HTR-8/SVneo (cell line): ENCODE measurements at places on chromosomes 2 and 18.

- no peak for DNase-seq
Measured at GRCh38 chr2:48444404-48444803, 85.5 kb upstream of the STON1 start.

- no peak for DNase-seq
Measured at GRCh38 chr18:24426073-24426397, 435 bp upstream of the IMPACT start.

- no peak for DNase-seq
Measured at GRCh38 chr2:17813010-17813741, 3.1 kb upstream of the MSGN1 start.

GRCh38 chr2:228689053-228689452, 507.6 kb upstream of the SPHKAP start:
- no peak for DNase-seq

DNA sequence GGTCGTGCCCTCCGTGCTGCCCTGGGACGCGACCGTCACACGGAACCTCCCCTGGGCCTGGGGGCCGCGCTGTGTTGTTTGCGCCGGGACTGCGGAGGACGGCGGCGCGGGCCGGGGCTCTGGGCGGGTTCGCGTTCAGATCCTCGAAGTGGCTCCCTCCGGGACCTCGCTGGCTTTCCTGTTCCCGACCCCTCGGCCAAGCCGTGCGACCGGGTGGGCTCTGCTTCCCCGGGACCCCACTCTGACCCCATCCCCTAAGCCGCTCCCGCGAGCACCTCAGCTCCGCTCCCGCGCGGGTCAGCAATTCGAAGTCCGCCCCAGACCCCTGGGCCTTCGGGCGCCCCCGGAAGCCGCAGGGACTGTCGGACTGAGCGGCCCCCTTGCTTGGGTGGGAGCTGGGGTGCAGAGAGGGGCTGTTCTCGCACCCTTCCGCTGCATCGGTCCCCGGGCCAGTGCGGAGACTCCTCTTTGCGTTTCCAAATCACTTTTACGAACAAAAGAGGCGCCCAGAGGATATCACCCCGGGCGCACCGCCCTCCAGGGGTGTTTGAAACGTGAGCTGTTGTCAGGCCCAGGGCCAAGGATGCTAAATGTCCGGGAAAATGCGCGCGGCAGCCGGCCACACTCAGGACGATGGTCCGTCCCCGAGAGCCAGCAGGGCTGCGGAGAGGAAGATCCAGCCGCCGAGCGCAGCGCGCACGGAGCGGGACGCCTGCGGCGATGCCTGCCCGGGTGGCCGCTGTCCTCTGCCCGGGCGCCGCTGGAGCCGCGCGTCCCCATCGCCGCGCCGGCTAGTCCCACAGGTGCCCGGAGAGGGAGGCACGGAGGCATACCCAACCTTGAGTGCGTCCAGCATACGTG, 73.5 kb downstream of the ZCCHC2 start:
- peak; percentile 10 for DNase-seq

DNA sequence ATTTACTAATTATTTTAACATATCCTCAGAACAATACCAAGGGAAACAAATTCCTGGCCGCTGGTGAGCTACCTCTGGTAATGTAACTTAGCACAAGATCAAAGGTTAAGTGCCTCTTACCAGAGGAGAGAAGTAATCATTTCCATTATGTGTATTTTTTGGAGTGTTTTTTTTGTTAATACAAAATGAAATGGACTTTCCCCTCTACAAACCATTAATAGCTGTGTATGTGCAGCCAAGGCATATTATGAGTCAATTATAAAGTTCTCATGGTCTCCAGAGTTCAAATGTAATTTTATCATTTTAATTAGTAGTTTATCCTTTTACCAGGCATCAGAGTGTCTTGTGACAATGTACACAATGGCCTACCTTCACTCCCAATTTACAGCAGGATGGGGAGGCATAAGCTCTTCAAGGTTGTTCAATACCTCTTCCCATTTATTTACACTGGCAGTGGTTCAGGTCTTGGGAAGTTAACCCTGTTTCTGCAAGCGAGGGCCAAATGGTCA, 242.2 kb downstream of the TGIF1 start:
- no peak for DNase-seq

DNA sequence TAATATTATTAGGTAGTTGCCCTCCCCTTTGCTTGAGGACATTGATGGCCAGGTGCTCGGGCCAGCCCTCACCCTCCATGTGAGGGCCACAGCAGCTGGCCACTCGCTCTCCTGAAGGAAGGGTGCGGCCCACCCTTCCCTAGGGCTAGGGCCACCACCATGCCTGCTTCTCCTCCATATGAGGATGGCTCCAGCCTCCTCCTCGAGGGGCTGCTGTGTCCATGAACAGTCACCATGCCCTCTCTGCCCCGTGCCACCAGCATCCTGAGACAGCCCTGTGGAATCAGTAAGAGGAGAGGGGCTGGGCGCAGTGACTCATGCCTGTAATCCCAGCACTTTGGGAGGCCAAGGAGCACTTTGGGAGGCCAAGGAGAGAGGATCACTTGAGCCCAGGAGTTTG, 2.4 kb downstream of the GPR17 start:
- DNase-seq = no peak

DNA sequence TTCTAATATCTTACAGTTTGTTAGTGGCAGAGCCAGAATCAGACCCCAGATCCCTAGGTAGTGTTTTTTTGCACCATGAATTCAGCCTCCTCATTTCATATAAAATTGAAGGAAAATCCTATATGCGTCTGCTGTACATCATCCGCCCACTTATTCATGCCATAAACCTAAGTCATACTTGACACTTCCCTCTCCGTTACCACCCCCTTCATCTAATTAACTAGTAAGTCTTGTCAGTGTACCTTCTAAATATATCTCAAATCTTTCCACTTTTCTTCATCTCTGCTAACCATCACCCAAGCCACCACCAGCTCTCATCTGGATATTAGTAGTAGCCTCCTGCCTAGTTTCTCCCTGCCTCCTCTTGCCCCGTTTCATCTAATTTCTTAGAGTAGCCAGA, 248.7 kb upstream of the SIX3 start:
- DNase-seq = no peak

- no peak for DNase-seq
Measured at GRCh38 chr18:12773369-12773768, 70.5 kb downstream of the PSMG2 start.

GRCh38 chr2:102975996-102976975, 214.5 kb downstream of the TMEM182 start:
- peak; percentile 1 for DNase-seq

DNA sequence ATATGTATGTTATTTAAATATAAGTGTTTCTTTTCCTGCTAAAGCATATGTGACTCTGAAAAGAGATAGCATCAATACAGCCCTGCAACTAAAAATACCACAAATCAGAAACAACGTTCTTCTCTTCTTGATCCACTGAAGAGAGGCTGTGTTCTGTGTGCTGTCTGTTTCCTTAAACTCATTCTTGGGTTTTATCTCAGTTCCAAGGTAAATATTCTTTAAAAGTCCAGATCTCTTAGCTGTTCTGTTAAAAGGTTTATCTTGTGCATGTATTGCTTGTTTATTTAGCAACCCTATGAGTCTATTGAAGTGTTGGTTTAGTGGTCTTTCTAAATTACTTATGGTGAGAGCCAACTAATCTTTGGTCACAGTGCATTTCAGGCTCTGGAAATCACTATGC, 173.3 kb upstream of the NT5C1B start:
- DNase-seq = no peak

GRCh38 chr2:148303161-148303560, 282.3 kb downstream of the MBD5 start:
- DNase-seq = no peak

GRCh38 chr2:214341646-214342045, 69.2 kb upstream of the VWC2L start:
- no peak for DNase-seq

GRCh38 chr18:5868218-5868854, 27.0 kb downstream of the TMEM200C start:
- peak; percentile 34 for DNase-seq

DNA sequence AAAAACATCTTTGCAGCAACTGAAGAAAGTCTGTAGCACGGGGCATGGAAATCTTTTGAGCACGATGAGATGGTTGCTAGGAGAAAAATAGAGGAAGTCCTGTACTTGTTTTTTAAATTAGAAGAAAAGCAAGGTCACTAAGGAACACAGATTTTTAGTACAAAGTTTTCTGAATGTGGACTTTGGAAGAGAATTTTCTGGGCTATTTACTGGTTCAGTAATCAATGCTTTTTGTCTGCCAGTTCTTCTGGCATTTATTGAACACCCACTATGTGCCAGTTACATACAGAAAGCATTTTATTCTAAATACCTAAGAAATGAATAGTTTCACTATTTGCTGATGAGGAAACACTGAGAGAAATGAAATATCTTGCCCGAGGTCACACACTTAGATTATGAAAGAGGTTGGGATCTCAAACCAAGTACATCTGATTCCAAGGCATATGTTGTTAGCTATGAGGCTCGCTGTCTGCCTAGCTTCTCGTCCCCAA, 15.6 kb upstream of the MAP3K20 start:
- DNase-seq = no peak

- DNase-seq = no peak
Measured at GRCh38 chr2:127082974-127083373, 24.0 kb downstream of the BIN1 start.

GRCh38 chr18:48688961-48689360, 150.1 kb downstream of the CTIF start:
- no peak for DNase-seq

- no peak for DNase-seq
Measured at GRCh38 chr2:210553373-210553772, 3.0 kb upstream of the CPS1 start.

GRCh38 chr2:207184768-207185167, 19.0 kb upstream of the KLF7 start:
- no peak for DNase-seq

DNA sequence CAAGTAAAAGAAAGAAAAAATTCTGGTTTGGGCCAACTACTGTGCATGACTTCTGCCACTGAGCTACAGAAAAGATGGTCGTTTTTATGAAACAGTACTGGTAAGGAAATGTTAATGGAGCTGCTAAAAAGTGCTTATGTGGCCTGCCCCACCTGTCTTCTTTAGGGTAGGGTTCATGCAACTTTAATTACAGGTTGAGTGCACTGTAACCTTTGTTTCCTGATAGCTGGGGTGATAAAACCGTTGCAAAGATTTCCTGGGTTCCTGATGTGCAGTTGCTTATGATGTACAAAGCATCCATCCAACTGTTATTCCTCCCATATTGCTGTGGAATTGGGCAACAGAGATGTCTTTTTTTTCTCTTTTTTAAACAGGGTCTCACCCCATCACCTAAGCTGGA, 34.3 kb upstream of the PUM2 start:
- no peak for DNase-seq

- DNase-seq = no peak
Measured at GRCh38 chr2:108193251-108193650, 46.5 kb upstream of the SULT1C3 start.

- no peak for DNase-seq
Measured at GRCh38 chr2:216619411-216620393, 13.5 kb upstream of the IGFBP2 start.

DNA sequence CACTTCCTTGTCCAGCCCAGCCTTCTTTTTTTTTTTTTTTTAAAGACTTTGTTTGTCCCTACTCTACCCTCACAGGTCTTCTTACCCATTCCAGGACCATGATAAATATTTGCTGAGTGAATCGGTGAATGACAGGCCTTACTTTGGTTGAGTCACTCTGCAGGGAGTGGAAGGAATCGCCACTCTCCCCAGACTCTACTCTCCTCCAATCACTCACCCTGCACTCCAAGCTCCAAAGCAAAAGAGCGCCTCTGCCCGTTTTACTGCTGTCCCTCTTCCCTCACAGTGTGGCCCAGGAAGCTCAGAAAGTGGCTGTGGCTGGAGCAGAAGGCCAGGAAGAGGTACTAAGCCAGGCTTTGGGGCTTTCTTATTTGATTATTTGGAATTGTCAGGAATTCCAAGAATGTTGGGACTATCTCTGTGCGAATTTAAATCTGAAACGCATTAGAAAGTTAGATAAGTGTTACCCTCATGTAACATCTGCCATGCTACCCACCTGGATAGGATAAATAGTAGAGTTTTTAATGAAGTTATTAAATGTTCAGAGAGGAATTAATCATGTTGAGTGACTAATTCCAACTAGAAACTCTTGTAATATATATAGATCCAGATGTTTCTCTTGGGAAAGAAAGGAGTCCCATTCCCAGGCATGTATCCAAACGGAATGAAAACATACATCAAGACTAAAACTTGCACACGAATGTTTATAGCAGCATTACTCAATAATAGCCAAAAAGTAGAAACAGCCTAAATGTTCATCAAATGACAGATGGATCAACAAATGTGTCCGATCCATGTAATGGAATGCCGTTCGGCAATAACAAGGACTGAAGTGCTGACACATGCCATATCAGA, 43.0 kb upstream of the CHMP1B start:
- peak; percentile 41 for DNase-seq

DNA sequence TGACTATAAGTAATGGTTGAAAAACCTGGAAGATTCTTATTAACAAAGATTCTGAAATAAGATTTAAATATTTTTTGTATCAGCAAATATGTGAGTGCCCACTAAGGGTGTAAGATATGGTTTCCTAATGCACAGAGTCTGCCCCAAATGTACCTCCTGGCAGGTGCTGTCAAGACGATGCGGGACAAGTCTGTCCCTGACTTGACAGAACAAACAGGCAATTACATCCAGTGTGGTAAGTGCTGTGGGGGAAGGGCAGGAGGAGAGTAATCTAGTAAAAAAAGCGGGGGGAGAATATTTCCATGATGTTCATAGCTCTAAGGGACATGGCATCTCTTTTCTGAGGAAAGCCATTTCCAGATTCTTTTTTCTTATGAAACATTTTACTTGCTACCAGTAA, 127.5 kb downstream of the COL4A4 start:
- no peak for DNase-seq

DNA sequence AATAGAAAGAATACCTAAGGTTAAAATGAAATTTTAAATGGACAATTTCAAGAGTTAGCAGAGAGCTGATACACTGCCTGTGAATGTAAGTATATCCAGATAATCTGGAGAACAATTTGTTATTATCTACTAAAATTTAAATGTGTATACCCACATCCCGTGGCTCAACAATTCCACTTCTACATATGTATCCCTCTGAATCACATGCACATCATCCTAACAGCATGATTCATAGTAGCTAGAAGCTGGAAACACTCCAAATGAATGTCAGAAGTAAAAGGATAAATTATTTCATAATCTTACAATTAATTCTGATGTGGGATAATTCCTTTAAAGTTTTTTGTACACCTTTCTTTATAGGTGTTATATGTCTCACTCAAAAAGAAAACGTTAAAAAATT, 87.9 kb downstream of the CNTNAP5 start:
- DNase-seq = no peak
